ENCODE measurements at places on chromosomes 16 and 17. TPM values are rescaled to one million over a fixed set of nuclear protein-coding genes. Genes with fewer than 3 reads are reported as not detected.
A peak's percentile ranks its signal among the peaks of the same experiment; 100 is the strongest.

DNA sequence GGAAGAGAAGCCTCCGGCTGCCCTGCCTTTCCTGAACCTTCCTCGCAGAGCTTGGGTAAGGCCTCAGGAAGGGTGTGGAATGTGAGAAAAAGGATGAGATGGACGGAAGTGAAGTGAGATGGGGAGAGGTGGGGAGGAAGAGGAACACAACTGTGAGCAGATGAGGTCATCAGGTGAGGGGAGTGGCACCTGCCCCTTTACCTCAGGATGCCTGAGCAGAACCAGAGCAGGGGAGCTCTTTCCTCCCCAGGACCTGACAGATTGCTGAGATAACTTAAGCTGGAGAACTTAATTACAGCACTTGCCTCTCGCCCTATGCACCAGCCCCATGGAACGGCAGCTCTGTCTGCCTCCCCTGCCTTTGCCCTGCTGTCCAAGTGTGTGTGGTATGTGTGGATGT is 29.8 kb downstream of the TMEM132E start:
- peak; percentile 71 for DNase-seq

The GPR142 gene
- total RNA-seq = 0.47 TPM

GRCh38 chr16:87066133-87067002 is 250.8 kb downstream of the C16orf95 start:
- peak; percentile 31 for DNase-seq

The CES3 gene
- total RNA-seq = 3.8 TPM

The MMP25 gene
- 5.8 TPM for total RNA-seq

The ABCC6 gene
- total RNA-seq = 5.6 TPM

The ICAM2 gene
- total RNA-seq = not detected

- no peak for DNase-seq
Measured at GRCh38 chr16:86068722-86069121, 169.8 kb downstream of the IRF8 start.

The KRT20 gene
- total RNA-seq = not detected

GRCh38 chr17:51419476-51419875 is 159.1 kb downstream of the UTP18 start:
- peak; percentile 27 for DNase-seq

GRCh38 chr16:10981697-10982216 is 37.4 kb downstream of the CLEC16A start:
- DNase-seq = peak; percentile 85

DNA sequence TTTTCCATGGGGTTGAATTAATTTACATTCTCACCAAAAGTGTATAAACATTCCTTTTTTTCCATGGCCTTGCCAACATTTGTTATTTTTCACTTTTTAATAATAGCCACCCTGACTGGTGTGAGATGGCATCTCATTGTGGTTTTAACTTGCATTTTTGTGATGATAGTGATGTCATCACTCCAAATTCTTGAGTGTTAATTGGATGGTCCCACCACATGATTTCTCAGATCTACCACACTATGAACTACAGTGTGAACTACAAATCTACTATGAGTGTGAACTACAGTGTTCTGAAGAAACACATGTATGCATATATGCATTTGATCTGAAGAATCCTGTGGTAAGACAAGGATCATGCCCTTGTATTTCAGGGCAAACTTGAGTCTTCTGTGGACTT is 340.1 kb downstream of the ABCC12 start:
- no peak for DNase-seq

GRCh38 chr17:30831257-30831656 is 509 bp upstream of the ATAD5 start:
- DNase-seq = peak; percentile 79

GRCh38 chr16:75193265-75193650 is 13.7 kb downstream of the CTRB2 start:
- DNase-seq = no peak

DNA sequence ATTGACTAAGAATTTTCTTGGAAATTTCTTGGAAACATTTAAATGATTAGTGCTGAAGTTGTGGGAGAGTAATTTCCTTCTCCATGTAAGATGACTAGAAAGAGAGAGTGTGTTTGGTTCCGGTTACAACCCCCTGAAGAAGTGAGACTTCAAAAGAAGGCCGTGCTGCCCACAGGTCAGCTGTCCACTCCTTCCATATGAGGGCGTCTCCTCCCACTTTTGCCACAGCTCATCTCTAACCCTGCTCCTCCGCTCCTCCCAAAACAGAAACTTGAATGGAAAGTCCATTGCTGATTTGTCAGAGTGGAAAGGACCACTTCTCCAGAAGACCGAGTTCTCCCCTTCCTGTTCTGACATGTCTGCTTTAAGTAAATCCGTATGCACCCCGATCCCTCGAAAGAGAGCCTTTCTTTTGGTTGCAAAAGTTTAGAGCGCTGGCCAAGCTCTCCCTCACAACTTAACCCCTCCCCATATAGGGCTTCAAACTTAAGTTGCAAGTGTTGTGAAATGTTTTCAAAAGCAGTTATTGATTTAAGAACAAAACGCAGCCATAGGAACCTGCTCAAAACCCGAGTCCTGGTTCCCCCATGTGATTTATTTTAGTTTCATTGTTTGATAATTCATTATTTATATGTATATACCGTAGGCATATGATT is 129.5 kb downstream of the SOCS1 start:
- no peak for DNase-seq

The SLC5A10 gene
- total RNA-seq = 0.29 TPM

GRCh38 chr16:21130811-21131210 is 19.8 kb downstream of the DNAH3 start:
- no peak for DNase-seq

DNA sequence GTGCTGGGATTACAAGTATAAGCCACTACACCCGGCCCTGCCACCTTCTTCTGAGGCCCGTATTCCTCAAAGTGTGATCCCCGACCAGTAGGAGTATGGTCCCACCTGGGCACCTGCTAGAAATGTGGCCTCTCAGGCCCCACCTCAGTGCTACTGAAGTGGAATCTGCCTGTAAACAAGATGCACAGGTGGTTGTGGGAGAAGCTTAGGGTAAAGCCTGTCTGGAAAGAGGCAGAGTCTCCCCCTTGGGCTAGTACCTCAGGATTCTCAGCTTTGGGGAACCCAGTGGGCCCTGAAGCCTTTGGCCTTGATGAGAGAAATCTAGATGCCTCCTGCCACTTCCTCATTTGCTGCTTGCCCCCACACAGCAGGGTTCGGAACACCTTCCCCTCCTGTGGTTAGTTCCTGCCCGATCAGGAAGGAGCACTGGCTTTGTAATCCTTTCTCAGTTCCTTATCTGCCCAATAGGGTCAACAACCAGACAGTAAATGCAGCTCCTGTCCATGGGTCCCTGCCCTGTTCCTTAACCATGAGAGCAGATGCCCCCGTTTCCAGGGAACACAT is 25.2 kb downstream of the TK2 start:
- DNase-seq = peak; percentile 54

DNA sequence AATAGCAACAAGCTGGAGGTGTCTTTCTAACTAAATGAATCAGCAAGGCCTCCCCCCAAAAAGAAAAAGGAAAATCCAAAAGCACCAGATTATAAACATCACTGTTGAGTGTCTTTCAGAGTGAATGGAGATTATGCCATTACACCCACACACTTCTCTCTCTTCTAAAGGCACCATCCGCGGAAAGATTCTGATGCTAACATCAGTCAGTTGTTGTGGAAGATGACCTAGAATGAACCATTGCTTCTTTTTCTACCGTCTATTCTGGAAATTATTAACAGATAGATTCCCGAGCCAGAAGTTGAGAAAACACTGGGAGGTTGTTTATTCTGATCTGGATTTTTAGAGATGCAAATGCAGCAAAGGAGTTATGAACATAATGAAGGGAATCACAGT is 60.9 kb upstream of the FAM20A start:
- DNase-seq = no peak

GRCh38 chr17:2385240-2386210 is 15.3 kb downstream of the MNT start:
- DNase-seq = no peak

DNA sequence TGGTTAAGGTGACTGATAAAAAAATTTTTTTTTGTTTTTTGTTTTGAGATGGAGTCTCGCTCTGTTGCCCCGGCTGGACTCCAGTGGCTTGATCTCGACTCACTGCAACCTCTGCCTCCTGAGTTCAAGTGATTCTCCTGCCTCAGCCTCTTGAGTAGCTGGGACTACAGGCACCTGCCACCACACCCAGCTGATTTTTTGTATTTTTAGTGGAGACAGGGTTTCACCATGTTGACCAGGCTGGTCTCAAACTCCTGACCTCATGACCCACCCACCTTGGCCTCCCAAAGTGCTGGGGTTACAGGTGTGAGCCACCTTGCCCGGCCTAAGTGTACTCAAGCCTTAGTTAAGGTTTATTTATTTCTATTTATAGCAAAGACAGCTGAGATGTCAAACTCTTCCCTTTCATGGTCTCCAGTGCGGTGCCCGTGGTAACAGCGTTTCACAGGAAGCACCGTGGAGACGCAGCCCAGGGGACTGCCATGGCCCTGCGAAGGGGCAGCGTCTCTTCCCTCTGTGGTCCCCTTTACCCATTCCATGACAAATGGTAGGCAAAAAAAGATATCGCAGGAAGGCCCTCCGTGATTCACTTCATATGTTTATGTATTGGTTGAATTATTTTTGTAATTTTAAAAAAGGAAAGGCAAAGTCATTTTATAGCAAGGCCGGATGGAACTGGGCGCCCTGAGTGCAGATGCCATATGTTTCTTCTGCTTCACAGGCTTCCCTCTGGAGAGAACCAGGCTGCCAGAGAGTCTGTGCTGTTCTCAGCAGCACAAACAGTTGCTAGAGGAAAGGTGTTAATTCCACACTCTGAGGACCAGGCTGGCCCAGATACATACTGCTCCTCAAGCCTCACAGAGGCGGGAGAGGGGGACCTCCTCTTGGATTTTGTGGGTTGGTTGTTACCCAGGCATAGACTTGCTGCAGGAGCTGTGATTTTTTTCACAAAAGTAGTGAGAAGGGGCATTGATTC is 29.2 kb downstream of the DDX19A start:
- no peak for DNase-seq

The CHP2 gene
- 0.67 TPM for total RNA-seq

- peak; percentile 79 for DNase-seq
Measured at GRCh38 chr17:47999582-47999981, 28.7 kb downstream of the CDK5RAP3 start.

DNA sequence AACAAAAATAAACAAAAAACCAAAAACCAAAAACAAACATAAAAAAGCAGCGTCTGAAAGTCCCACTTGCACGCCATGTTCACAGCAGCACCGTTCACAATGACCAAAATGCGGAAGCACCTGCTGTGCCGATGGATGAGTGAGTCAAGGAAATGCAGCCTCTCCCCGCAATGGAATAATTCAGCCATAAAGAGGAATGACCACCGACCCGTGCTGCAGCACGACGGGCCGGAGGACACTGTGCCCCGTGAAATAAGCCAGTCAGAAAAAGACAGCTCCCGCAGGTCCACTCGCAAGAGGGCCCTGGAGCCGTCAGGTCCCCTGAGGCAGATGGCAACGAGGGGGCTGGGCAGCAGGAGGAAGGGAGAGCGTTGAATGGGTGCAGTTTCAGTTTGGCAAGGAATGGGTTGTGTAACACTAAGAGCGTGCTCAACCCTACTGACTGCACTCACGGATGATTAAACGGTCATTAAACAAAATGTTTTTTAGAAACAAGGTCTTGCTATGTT is 5.1 kb downstream of the CLCN7 start:
- no peak for DNase-seq

- DNase-seq = no peak
Measured at GRCh38 chr17:78803186-78803845, 21.2 kb upstream of the CYTH1 start.

DNA sequence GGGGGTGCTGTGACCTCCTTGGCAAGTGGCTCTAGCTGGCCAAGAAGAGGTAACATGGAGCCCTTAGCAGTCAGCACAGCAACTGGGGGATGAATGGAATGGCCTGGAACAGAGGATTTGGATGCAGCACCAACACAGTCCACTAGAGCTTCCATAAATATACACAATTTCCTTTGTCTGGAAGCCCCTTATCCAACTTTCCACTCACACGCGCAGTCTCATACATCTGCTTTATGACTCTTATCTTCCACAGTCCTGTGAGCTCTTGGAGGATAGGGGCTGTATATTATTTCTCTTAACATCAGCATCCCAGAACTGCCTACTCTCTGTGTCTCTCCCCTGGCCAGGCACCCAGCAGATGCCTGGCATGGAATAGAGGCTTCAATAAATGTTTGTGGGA is 235.6 kb upstream of the MAF start:
- no peak for DNase-seq

GRCh38 chr17:29238133-29238850 is 8.4 kb upstream of the CRYBA1 start:
- DNase-seq = peak; percentile 7

The CDRT15L2 gene
- not detected for total RNA-seq

DNA sequence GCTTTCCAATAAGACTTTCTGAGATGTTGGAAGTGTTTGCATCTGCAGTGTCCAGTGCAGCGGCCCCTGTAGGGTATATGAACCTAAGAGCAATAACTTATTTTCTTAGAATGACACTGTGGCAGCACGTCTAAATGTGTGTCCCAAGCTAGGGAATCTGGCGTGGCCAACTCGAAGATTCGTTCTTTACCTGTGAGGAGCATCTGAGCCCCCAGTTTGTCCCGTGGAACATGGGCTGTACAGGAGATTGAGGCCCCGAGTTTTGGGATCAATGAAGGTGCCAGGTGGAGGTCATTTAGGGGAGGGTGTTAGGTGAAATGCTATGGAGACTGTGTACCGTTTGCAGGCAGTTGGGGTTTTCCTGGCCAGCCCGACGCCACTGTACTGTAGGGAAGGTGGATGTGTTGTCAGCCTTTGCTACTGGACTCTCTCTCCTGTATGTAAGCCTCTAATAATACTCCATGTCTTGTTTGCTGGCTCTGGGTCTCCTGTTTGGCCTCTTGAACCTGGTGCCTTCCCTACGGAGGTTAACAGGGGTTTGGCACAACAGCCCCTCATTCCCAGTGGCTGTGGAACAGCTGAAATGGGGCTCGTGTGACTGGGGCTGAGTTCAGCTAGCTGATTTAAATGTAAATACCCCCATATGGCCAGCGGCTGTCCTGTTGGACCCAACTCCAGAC is 45.5 kb upstream of the SDK2 start:
- DNase-seq = peak; percentile 36

- DNase-seq = peak; percentile 83
Measured at GRCh38 chr17:48552466-48553189, 7.7 kb upstream of the HOXB2 start.

- no peak for DNase-seq
Measured at GRCh38 chr17:32871746-32872145, 5.2 kb downstream of the MYO1D start.

GRCh38 chr17:82560252-82560642 is 40.7 kb downstream of the FOXK2 start:
- DNase-seq = no peak

The CCL11 gene
- not detected for total RNA-seq

DNA sequence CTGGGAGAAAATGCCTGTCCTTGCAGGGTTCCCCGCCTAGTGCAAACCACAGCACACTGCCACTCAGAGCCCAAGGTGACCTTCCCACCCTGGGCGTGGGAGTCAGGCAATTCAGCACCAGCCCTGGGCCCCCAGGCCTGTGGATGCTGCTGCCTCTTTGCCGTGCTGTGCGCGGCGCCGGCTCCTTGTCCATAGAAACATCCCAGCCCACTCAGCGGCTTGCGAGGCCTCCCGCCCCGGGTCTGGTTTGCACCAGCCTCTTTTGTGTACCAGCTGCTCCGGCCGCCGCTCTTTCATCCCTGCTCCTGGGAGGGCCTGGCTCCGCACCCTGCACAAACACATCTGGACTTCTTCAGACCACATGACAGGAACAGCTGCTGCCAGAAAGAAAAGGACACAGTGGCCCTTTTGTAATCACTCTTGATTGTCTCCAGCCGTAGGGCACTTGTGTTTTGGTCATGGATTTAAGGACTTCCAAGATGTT is 75.4 kb upstream of the SDK2 start:
- peak; percentile 61 for DNase-seq

- DNase-seq = no peak
Measured at GRCh38 chr16:74743668-74744299, 30.8 kb downstream of the FA2H start.

The KRTAP9-4 gene
- not detected for total RNA-seq

- DNase-seq = peak; percentile 72
Measured at GRCh38 chr17:16255481-16255921, 38.5 kb downstream of the PIGL start.
